Fibroblast of the aortic adventitia (primary cell): ENCODE measurements at places on chromosomes 6 and 20. TPM values are rescaled to one million over a fixed set of nuclear protein-coding genes. Genes with fewer than 3 reads are reported as not detected.

TNXB gene
- total RNA-seq = 54.0 and 315 TPM in 2 replicates

HCK gene
- total RNA-seq = not detected in 2 replicates

PPP1R3G gene
- total RNA-seq = 3.8 and 10.1 TPM in 2 replicates

C4A gene
- 5.2 and 33.5 TPM in 2 replicates for total RNA-seq

DNA sequence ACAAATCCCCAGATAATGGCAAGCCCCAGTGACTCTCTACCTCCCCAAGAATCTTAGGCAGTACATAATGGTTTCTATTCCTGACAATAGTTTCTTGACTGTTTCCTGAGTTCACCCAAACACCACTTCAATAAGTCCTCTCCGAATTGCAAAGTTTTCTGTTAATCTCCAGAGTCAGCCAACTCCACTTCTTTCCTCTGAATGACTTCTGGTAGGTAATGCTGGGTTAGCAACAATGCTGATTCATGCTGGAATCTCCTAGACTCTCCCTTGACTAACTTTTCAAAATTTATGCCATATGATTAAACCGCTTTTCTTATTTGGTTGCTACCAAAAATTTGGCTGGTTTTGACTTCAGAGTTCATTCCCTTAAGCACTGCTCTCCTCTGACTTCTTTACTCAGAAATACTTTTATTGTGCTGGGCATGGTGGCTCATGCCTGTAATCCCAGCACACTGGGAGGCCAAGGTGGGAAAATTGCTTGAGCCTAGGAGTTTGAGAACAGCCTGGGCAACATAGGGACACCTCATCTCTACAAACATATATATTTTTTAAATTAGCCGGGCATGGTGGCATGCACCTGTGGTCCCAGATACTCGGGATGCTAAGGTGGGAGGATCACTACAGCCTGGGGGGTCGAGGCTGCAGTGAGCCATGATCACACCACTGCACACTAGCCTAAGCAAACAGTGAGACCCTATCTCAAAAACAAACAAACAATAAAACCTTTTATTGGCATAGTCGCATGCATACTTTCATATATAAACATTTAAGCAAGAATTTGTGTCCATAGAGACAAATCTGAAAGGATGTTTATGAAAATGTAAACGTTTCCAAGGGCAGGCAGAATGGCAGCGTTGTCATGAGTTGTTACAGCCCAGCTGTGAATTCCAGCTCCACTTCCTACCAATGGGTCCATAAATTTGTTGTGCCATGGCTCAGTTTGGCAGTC is 249.3 kb upstream of the PLN start:
- no peak for DNase-seq

DNA sequence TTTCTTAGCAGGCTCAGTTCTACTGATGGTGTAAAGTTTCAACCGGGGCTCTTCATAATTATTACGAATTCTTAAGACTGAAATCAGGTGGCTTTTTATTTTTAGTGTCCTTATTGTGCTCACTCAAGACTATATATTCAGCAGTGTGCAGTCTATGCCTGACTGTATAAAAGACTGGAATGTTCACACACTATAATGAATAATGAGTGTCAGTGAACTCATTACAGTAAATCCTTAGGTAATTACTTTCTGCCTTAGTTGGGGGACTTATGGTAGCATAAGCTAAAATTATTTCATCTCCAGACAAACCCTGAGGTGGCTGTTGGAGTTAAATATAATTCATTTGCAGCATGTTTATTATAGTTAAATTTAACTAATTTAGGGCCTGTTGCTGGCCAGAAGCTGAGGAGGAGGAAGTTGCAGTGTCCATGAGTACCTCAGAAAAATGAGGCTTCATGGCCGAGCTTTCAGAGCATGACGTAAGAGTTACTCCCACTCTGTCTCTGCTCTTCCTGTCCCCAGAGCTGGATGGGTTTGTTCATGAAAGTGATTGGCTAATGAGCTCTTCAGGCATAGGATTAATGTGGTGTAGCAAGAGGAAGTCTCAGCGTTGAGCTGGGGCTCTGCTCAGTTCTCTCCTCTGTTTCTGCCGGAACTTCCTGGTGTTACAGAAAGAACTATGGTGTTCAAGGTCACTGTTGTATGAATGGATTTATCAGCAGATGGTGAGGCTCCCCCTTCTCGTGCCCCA is 335.7 kb downstream of the NRN1 start:
- DNase-seq = peak; percentile 16

DNA sequence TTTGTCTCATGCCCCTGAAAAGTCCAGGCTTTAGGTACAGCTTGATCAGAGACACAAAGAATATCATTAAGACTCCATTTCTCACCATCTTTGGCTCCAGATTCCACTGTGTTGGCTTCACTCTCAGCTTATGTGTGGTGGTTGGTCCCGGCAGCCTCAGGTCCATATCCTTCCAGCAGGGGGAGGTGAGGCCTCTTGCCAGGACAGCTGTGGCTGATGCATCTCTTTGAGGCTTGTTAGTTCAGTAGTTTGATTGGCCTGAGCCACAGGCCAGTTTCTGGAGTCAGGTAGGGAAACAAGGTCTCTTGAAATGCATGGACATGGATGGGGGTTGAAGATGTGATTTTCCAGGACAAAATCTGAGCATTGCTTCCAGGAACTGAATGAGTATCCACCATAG is 62.4 kb downstream of the JAG1 start:
- peak; percentile 57 for DNase-seq

- DNase-seq = peak; percentile 22
Observed at GRCh38 chr20:3172933-3173609, at the start of gene LZTS3. LZTS3 (minus strand) TSS chr20:3173549; CDS start chr20:3167163, 6,386 bp downstream.

DNA sequence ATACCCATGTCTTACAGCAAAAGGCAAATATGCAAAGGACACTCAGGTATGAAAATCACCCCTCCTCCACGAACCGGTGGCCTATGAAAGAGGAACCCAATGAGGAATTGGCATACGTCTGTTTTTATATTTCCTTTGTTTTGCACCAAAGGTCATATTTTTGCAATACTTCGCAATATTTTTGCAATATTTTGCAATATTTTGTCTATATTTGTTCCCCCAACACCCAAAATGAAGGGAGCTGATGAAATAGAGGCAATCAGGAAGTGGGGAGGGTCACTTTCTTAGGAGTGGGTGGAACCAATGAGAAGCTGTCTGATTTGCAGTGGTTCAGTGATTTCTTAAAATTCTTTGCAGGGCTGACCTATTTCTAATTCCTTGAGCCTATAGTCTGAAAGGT is 296.8 kb upstream of the TSHZ2 start:
- no peak for DNase-seq

DNA sequence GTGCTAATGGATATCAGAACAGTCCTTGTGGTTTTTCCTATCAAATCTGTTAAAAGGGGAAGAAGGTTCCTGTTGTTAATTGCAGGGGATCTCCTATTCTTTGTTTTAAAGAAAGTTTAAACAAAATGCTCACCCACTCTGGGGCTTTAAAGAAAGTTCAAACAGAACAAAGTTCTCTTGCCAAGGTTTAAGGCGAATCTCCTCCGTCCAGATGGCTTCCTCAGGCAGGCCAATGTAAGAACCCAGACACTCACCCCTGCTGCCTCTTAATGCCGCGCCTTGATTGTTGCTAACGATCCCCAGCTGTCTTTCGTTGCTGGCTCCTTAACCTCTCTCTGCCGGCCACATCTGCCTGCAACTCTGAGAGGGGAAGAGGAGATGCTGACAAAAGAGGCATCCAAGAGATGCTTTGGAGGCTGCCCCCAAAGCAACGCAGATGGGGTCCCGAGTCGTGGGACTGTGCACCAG is 235.0 kb upstream of the PRDM1 start:
- peak; percentile 41 for DNase-seq

GRCh38 chr6:158475344-158476302 is 84.3 kb upstream of the TMEM181 start:
- peak; percentile 26 for DNase-seq

GRCh38 chr6:17392978-17393891 is at the start of gene CAP2:
CAP2 (plus strand) TSS chr6:17393595; CDS start chr6:17421556, 27,961 bp downstream.
- peak; percentile 13 for DNase-seq
